ENCODE measurements at places on chromosomes 3 and 15.

GRCh38 chr3:123028233-123028828, 768 bp upstream of the SEMA5B start:
- peak; percentile 15 for DNase-seq

DNA sequence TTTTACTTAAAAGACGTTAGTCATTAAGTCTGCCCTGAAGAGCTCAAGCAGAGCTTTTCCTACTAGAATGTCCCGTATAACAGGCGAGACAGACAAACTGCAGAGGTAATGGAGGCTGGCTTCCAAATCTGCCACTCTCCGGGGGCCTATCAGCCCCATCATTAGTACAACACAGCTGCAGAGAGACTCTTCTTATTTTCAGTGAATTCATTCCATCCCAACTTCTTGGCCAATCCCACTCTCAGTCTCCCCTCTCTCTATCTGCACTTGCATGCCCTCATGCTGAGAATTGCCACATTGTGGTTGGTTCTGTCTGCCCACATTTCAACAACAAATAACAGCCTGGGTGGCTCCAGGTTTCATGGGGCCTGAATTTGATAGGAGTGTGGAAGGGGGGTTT, 412.7 kb downstream of the ERC2 start:
- DNase-seq: no peak

GRCh38 chr3:69665026-69665737, 74.1 kb upstream of the MITF start:
- no peak for DNase-seq

- no peak for DNase-seq
Measured at GRCh38 chr3:74661672-74662071, 47.2 kb upstream of the CNTN3 start.

DNA sequence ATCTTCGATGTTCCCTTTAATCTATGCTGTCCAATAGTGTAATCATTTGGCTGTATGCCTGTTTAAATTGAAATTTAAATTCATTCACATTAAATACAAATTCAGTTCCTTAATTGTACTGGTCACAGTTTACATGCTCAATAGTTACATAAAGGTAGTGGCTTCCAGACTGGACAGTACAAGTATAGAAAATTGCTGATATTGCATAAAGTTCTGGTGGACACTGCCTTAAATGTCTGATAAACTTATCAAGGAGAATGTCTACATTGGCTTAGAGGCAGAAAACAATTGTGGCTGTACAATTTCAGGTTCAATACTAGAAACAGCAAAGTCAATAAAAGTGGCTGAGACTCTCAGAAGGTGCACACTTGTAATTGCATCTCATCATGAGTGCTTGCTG, 365.2 kb downstream of the RBMS3 start:
- DNase-seq: no peak

- no peak for DNase-seq
Measured at GRCh38 chr15:39075311-39075710, 505.6 kb upstream of the THBS1 start.

DNA sequence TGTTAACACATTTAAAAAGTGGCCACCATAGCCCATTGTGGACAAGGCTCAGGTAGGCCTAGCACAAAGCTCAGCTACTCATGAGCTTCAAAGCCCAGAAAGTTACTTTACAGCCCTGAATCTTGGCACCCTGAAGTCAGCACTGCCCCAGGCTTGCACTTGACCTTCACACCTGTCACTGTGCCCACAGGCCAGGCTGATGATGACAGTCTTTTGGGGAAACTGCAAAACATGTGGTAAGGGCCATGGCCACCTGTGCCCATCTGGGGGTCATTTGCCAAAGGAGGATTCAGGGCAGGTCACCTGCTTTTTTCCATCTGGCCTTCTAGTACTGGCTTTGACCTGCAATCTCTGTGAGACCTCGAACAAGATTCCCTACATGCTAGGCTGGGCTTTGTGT, 11.0 kb downstream of the CHDH start:
- no peak for DNase-seq

DNA sequence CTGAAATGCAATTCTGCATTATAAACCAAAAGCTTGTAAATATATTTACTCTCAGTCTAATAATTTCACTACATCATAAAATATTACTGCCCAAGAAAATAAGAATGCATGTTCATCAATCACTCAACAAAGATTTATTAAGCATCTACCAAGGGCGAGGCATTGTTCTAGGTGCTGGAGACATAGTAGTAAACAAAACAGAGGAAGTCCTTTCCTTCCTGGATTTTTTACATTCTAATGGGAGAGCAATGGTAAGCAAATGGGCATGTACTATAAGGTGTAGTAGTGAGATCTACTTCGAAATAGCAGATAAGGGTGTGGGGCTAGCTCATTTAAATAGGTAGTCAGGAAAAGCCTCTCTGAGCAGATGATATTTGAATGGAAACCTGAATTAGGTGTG, 10.8 kb upstream of the ZFYVE19 start:
- no peak for DNase-seq

DNA sequence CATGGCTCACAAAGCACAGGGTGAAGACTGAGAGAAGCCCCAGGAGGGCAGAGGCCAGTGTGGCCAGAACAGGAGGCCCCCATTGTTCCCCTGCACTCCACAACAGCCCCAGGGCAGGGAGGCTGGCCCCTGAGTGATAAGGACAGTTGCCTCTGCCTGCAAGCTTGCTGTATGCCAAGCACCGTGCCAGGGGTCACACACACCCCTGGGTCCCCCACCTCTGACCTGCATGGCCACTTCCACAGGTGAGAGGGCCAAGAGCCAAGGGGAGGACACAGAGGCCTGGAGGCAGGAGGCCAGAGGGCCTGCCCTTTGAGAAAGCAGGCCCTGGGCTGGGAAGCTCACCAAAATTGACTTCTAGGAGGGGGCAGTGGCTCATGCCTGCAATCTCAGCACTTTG, 23.7 kb downstream of the ATRIP start:
- no peak for DNase-seq

GRCh38 chr3:67018105-67018788, 20.1 kb downstream of the KBTBD8 start:
- no peak for DNase-seq

DNA sequence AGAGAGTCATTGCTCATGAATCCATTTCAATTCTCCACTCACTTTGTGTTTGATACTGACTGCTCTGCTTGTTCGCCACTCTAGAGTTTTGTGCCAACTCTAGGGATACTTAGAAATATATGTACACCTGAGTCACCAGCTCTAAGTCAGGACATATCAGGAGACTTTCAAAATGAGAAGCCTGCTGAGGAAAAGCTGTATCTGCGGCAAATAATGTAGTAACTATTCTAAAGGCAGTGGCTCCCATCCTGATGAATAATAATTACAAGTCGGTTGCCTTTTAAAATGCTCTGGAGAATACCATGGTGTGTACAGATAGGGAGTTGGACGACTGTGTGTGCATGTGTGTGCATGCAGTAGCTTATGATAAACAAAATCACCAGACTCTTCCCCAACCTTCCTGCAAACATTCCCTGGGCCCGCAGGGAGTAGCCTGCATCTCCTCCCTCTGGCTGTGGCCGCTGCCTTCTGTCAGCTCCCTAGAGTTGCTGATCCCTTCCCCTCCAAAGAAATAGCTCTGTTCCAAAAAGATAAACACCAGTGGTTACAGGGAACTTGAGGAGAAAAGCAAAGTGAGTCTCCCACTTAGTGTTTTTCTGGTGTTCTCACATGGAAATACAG, 346.3 kb upstream of the UMPS start:
- DNase-seq: no peak

DNA sequence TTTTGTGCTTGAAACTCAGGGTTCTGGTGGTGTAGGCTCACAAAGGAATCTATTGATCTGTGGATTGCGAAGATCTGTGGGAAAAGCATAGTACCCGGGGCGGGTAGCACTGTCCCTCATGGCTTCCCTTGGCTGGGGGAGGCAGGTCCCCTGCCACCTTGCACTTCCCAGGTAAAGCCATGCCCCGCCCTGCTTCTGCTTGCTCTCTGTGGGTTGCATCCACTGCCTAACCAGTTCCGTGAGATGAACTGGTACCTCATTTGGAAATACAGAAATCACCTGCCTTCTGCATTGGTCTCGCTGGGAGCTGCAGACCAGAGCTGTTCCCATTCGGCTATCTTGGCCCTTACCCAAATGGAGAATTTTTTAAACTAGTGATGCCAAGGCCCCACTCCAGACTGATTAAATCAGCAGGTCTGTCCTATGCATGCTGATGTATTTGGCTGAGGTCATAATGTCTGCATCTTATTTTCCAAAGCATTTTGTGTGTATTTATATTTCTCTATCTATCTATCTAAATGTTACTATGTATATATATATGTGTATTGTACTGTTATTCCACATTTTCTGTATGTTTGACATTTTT, 65.5 kb upstream of the SLC7A14 start:
- no peak for DNase-seq

GRCh38 chr3:170352936-170353335, 4.6 kb upstream of the SKIL start:
- peak; percentile 88 for DNase-seq

GRCh38 chr3:24915639-24916038, 421.0 kb upstream of the THRB start:
- DNase-seq: no peak

DNA sequence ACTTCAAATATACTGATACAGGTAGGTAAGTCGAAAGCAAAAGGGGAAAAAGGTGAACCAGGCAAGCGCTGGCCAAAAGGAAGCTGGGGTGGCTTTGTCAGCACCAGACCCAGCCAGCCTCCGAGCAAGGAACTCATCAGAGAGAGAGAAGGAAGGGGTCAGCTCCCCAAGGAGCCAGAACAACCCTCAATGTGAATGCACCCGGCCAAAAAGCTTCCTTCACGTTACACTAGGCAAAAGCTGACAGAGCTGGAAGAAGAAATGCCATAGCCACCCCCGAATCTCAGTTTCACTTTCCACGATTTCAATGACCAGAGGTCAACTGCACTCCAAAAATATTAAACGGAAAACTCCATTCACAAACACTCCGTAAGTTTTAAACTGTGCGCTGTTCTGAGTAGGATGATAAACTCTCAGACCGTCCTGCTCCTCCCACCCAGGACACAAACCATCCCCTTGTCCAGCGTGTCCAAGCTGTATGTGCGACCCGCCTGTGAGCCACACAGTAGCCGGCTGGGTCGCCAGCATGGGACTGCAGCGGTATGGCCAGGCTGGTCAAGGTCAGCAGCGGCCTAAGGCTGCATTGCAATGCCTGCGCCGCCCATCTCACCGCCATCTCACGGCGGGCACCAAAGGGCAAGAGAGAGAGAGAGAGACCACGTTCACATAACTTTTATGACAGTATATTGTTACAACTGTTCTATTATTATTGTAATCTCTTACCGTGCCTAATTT, 29.7 kb downstream of the CYFIP1 start:
- no peak for DNase-seq

GRCh38 chr3:194908496-194908895, 222.8 kb downstream of the FAM43A start:
- DNase-seq: no peak

DNA sequence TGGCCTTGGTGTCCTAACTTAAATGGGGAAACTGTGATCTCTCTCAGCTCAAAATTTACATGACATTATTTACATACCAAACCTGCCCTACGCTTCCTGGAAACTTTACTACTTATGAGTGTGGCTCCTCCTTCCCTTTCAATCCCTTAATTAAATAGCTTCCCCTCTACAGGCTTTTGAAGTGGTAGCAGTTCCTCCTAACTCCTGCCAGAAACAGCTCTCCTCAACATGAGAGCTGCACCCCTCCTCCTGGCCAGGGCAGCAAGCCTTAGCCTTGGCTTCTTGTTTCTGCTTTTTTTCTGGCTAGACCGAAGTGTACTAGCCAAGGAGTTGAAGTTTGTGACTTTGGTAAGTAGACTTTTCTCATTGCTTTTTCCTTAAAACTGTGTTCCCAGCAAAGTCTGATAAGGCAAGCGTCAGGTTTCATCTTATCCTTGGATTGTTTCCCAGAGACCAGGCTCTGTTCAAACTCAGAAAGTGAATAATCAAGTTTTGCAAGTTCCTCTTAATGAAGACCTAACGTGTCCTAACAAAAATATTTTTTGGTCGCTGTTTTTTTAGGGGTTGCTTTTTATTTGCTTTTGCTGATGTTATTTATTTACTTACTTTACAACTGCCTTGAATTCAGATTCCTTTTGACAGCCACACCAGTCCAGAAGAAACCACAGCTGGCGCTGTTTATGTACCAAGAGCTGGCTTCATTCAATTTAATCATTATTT, at the start of gene ACP3:
Gene ACP3 (plus strand): TSS at position 179 of the 720 bp plus-strand sequence. CDS start 50 bp downstream, at position 229.
- peak; percentile 81 for DNase-seq

- peak; percentile 54 for DNase-seq
Measured at GRCh38 chr3:72756900-72757299, 91.3 kb downstream of the SHQ1 start.

- DNase-seq: peak; percentile 14
Measured at GRCh38 chr15:51048308-51048707, 46.4 kb downstream of the TNFAIP8L3 start.

DNA sequence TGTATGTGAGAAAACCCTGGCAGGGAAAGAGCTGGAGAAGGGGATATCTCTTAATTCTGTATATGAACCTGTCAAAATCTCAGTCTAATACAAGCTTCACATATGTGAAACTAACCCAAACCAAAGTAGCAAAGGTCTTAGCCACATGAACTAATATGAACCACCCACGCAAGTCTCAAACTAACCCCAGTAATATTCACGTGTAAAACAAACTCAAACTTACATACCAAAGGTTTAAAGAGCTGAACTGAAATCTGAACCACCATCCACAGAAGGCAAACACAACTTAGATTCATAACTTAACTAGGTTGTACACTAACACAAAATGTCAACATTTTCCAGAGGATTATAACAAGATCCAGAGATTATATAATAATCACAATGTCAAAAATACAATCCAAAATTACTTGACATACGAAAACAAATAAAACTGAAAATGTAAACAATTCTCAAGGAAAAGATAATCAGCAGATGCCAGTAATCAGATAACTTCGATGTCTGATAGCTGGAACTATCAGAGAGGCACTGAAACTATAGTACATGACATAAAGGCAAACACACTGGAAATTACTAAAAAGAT, 64.1 kb downstream of the VPS13C start:
- no peak for DNase-seq

GRCh38 chr3:66073464-66074141, 34.9 kb upstream of the MAGI1 start:
- DNase-seq: no peak

GRCh38 chr15:55766676-55767075, 23.7 kb upstream of the PRTG start:
- DNase-seq: no peak
